ENCODE measurements at places on chromosomes 7 and 10. TPM values are rescaled to one million over a fixed set of nuclear protein-coding genes. Genes with fewer than 3 reads are reported as not detected.
A peak's percentile ranks its signal among the peaks of the same experiment; 100 is the strongest.

- no peak for DNase-seq
- no peak overlapping the region for H3K4me3 ChIP-seq
- H3K27ac ChIP-seq, result no peak overlapping the region
- no peaks in the 10 kb centered on the region for H3K27me3 ChIP-seq
These were observed 32.0 kb downstream of the CCDC186 start for GRCh38 chr10:114142018-114142417.

DNA sequence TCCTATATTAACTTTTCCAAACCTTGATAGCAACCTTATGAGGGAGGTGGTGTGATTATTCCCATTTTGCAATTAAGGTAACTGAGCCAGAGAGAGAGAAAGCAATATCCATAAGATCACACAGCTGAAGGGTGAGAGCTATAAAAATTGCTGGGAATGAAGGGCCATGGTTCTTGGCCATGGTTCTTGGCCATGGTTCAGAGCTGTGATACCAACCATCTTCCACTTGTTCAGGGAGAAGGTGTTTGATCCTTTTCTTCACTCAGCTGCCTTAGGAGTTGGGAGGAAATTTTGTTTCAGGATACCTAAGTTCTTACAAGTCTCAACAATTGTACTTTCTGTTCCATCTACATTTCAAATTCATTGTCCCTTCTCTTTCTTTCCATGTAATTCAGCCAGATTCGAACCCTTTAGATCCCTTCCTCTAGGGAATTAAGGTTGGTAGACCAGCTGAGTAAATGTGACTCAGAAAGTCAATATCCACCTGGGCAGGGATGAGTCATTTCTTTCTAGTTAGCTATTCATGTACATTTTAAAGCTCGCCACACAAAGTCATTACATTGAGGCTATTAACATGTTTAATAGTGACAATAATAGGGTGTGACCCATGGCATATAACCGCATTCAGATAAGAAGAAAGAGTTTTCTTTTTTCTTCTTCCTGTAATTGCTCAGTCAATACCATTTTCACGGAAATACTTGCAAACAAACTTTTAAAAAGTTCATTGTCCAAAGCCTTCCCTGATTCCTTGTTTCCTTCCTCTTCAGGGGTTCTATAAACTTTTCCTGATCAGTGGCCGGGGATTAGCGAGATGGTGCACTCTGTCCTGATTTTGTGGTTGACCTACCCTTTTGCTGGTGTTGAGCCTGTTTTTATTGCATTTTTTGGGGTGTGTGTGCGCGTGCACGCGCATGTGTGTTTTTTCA lies 143.4 kb downstream of the TCF7L2 start:
- peaks cover 16% of the 10 kb centered on the region for H3K4me1 ChIP-seq
- H3K27ac ChIP-seq, result peak overlapping the region; percentile 46
- H3K27me3 ChIP-seq, result no peaks in the 10 kb centered on the region
- no peaks in the 10 kb centered on the region for H3K36me3 ChIP-seq
- peak; percentile 77 for DNase-seq

GRCh38 chr10:29243750-29244149 lies 45.1 kb upstream of the LYZL1 start:
- H3K4me3 ChIP-seq, result no peak overlapping the region
- peaks cover 2% of the 10 kb centered on the region for H3K27me3 ChIP-seq
- H3K4me1 ChIP-seq, result no peaks in the 10 kb centered on the region
- H3K27ac ChIP-seq, result no peak overlapping the region
- no peaks in the 10 kb centered on the region for H3K36me3 ChIP-seq
- DNase-seq, result peak; percentile 47

Gene MMRN2
- 169 TPM for total RNA-seq

Gene IGFBP1
- total RNA-seq, result 2.3 TPM

DNA sequence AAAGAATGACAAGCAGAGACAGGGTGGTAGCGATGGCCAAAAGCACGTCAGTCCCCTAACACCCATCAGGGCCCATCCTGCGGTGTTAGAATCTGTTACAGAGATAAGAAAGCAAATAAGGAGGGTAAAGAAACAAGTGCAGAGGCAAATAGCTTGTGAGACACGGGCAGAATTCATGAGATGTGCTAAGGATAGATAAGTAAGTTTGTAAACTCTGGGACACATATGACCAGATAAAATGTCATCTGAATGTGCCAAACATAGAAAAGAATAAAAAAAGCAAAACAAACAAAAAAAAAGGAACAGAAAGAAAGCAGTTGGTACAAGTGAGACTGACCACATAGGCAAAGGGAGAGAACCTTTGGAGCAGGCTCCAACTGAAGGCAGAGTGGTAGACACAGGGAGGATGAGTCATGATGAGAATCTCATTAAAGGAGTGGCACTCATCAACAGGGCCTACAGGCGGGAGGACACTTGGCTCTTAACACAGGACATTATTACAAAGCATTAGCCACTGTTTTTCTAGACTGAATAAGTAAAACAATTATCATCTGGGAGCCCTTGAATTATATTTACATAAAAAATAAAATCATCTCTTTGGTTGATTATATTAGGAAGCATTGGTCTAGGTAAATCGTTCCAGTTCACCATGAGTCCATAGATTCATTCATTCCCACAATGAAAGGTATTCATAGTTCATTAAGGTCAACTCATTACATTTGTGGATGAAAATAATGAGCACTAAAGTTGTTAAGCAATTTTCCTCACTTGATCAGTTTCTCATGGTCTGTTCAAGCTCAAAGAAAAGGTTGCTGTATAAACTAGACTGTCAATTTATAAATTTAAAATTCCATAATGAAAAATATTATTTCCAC lies 21.5 kb upstream of the EPHB6 start:
- H3K27me3 ChIP-seq, result no peaks in the 10 kb centered on the region
- no peak for DNase-seq
- no peaks in the 10 kb centered on the region for H3K36me3 ChIP-seq
- no peak overlapping the region for H3K27ac ChIP-seq
- H3K4me1 ChIP-seq, result no peaks in the 10 kb centered on the region

Gene CAMK1D
- 1.1 TPM for total RNA-seq

DNA sequence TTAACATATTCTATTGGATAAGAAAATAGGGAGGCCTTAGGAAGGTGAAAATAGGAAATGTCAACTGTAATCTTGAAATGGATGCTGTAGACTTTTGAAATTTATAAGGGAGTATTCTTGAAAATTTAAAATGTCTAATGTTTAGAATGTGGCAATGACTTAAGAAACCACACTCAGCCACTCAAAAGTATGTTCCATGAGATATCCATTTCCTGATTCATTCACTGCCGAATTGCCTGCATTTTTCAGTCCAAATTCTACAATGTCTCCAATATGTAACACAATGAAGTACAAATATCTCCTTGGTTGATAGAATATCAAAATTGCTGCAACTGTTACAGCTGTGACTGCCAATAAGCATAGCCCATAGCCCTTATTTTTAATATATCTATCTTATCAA lies 25.9 kb downstream of the PRKG1 start:
- H3K27me3 ChIP-seq, result peaks cover 1% of the 10 kb centered on the region
- peaks cover 6% of the 10 kb centered on the region for H3K4me1 ChIP-seq
- no peak overlapping the region for H3K27ac ChIP-seq
- no peak overlapping the region for H3K4me3 ChIP-seq
- DNase-seq, result no peak

DNA sequence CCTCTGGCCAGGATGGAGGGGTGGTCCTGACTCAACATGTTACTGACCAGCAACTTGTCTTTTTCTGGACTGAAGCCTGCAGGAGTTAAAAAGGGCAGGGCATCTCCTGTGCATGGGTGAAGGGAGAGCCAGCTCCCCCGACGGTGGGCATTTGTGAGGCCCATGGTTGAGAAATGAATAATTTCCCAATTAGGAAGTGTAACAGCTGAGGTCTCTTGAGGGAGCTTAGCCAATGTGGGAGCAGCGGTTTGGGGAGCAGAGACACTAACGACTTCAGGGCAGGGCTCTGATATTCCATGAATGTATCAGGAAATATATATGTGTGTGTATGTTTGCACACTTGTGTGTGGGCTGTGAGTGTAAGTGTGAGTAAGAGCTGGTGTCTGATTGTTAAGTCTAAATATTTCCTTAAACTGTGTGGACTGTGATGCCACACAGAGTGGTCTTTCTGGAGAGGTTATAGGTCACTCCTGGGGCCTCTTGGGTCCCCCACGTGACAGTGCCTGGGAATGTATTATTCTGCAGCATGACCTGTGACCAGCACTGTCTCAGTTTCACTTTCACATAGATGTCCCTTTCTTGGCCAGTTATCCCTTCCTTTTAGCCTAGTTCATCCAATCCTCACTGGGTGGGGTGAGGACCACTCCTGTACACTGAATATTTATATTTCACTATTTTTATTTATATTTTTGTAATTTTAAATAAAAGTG lies 6.0 kb downstream of the PLAU start:
- H3K27ac ChIP-seq, result no peak overlapping the region
- peaks cover 10% of the 10 kb centered on the region for H3K36me3 ChIP-seq
- H3K27me3 ChIP-seq, result no peaks in the 10 kb centered on the region
- no peak for DNase-seq
- H3K4me3 ChIP-seq, result no peak overlapping the region

Gene AKR1C4
- not detected for total RNA-seq

- no peak overlapping the region for H3K27ac ChIP-seq
These were observed 303.4 kb downstream of the RPS24 start for GRCh38 chr10:78337016-78337415.

Gene AFAP1L2
- total RNA-seq, result 1.6 TPM

Gene LEP
- not detected for total RNA-seq

Gene C10orf143
- 0.44 TPM for total RNA-seq

DNA sequence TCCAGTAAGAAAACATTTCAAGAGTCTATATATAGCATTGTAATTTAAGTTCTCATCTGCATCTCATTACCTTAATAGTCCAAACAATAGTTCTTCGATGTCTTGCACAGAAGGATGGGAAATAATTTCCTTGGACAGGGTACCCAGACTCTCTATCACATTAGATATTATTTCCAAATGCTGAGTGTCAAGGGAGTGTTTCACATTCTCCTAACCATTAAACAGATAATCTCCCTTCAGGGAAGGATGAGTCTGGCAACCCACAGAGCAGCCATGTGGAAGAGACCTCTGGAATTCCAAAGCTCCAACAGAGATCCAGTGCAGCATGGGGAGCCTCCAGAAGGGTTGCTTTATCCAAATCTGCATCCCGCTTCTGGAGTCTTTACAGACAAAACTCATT lies 89.6 kb downstream of the FZD1 start:
- no peak overlapping the region for H3K27ac ChIP-seq
- peaks cover 27% of the 10 kb centered on the region for H3K4me1 ChIP-seq
- DNase-seq, result no peak
- H3K36me3 ChIP-seq, result no peaks in the 10 kb centered on the region
- no peaks in the 10 kb centered on the region for H3K27me3 ChIP-seq

- no peaks in the 10 kb centered on the region for H3K27me3 ChIP-seq
- no peaks in the 10 kb centered on the region for H3K36me3 ChIP-seq
- H3K27ac ChIP-seq, result no peak overlapping the region
- no peak overlapping the region for H3K4me3 ChIP-seq
- DNase-seq, result no peak
- no peaks in the 10 kb centered on the region for H3K4me1 ChIP-seq
These were observed 70.8 kb downstream of the PARP12 start for GRCh38 chr7:139991911-139992310.

DNA sequence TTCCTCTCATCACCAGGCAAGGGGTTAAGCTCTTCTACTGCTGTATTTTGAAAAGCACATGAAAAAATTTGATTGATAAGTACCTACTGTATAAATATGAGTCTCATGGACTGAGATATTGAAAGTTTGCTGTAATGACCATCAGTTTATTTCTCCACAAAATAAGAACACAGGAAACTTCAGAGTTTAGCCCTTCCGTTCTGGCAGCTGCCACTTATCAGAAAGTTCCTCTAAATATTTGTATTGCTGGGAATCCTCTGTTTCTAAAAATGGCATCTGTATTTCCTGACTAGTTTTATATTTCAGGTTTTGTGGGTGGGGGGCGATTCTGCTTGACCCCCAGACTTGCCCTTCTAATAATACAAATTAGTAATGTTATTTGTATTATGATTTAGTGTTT lies 92.0 kb downstream of the LYZL2 start:
- H3K27me3 ChIP-seq, result no peaks in the 10 kb centered on the region
- DNase-seq, result peak; percentile 39
- H3K4me3 ChIP-seq, result no peak overlapping the region
- no peak overlapping the region for H3K27ac ChIP-seq
- peaks cover 10% of the 10 kb centered on the region for H3K4me1 ChIP-seq
- H3K36me3 ChIP-seq, result no peaks in the 10 kb centered on the region

Gene C10orf62
- total RNA-seq, result not detected

- peaks cover 16% of the 10 kb centered on the region for H3K36me3 ChIP-seq
- H3K4me1 ChIP-seq, result peaks cover 13% of the 10 kb centered on the region
- DNase-seq, result no peak
These were observed 62.5 kb downstream of the HIPK2 start for GRCh38 chr7:139715194-139715815.

DNA sequence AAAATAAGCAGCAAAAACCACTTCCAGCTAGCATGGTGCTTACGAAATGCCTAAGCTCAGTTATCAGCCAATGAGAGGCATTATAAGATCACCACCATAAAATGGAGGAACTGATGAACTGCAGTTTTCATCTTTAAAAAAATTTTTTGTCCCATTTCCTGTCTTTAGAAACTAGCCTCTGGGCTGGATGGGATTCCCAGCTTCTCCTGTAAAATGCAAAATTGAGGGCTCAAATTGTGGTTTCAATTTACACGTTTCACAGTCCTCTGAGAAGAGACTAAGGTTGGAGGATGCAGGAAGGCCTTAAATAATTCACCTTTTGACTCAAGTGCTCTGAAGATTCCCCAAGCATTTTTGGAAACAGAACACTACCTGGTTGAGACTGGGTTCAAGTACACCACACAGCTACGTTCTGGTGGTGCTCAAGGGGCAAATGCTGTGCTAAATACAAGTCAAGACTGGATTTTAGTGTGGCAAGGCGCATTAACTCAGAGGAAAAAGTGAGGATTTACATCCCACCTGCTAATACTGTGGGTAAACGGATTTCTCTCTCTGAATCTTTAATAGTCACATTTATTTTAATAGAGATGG lies 951 bp downstream of the ZNF25 start:
- H3K27me3 ChIP-seq, result no peaks in the 10 kb centered on the region
- H3K27ac ChIP-seq, result peak overlapping the region; percentile 85
- no peak for DNase-seq
- peak overlapping the region; percentile 91 for H3K4me3 ChIP-seq
- peaks cover 10% of the 10 kb centered on the region for H3K4me1 ChIP-seq
- no peaks in the 10 kb centered on the region for H3K36me3 ChIP-seq

Gene PRKAR1B
- 24.0 TPM for total RNA-seq

GRCh38 chr10:62437696-62438095 lies 63.5 kb downstream of the ZNF365 start:
- DNase-seq, result peak; percentile 73
- no peak overlapping the region for H3K4me3 ChIP-seq
- H3K4me1 ChIP-seq, result peaks cover 14% of the 10 kb centered on the region

- no peak overlapping the region for H3K4me3 ChIP-seq
- H3K27ac ChIP-seq, result no peak overlapping the region
- H3K36me3 ChIP-seq, result no peaks in the 10 kb centered on the region
- no peak for DNase-seq
- no peaks in the 10 kb centered on the region for H3K27me3 ChIP-seq
- no peaks in the 10 kb centered on the region for H3K4me1 ChIP-seq
These were observed 48.9 kb downstream of the AKR1D1 start for GRCh38 chr7:138125119-138125518.

All from endothelial cell of umbilical vein (primary cell).